ENCODE measurements at places on chromosomes 1 and 21. TPM values are rescaled to one million over a fixed set of nuclear protein-coding genes. Genes with fewer than 3 reads are reported as not detected.

Gene OR2L8
- polyA plus RNA-seq = not detected

Gene KRTAP21-2
- polyA plus RNA-seq = not detected

Gene CASQ1
- polyA plus RNA-seq = 0.20 TPM

Gene NEXN
- 13.3 TPM for polyA plus RNA-seq

Gene ARHGAP30
- 2.5 TPM for polyA plus RNA-seq

Gene NPPA
- polyA plus RNA-seq = 0.50 TPM

DNA sequence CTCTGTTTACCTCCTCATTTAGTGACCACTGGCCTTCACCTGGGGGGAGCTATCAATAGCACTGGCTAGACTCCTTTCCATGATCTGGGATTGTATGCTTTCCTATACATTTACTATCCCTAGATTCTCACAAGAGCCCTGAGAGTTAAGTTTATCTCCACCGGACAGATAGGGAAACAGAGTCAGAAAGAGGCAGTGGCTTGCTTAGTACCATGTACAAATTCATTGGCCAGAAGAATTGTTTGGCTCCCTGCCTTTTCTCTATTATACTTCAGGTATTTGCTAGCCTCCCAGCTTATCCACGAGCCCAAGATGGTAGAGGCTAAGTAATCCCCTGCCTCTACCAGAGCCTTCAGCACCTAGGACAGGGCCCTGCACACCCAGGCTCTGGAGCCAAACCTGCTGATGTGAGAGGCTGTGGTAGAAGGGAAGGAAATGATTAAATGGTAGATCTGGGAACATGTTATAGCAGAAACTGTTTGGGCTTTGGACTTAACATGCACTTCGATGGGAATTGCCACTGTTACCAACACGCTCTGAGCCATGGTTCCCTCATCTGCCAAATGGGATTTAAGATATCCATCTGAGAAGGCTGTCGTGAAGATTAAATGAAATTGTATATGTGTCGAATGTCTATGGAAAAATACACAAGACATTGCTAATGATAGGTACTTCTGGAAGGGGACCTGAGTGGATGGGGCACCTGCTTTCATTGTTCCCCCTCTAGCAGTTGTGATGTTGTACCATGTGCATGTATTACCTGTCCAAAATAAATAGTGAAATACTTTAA is 3.1 kb upstream of the BLACAT1 start:
- DNase-seq = no peak

DNA sequence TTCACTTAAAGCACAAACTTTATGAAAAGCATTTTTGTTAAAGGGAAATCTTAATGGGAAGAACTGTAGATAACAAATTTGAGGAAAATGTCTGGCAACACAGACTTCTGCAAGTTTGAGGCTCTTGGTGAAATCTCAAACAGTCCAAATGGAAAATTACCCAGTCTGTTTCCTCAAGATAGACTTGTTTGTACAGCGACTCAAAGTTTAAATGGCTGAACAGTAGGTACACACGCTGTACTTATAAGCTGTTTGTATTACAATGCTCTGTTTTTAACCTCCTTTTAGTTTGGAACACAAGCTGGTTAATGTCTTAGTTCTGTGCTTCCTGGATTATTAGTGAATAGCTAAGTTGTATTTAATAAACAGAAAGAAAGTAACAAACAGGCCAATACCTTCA is 217.1 kb downstream of the NFIA start:
- no peak for DNase-seq

GRCh38 chr1:54220004-54220811 is 20.2 kb downstream of the MRPL37 start:
- DNase-seq = no peak

GRCh38 chr1:117110774-117111173 is 10.8 kb downstream of the TRIM45 start:
- no peak for DNase-seq

GRCh38 chr1:43774359-43774758 is 67.0 kb downstream of the ST3GAL3 start:
- no peak for DNase-seq

GRCh38 chr1:179794669-179795068 is 51.6 kb downstream of the FAM163A start:
- DNase-seq = no peak

GRCh38 chr1:178651742-178652141 is 73.3 kb upstream of the RALGPS2 start:
- no peak for DNase-seq

- DNase-seq = no peak
Measured at GRCh38 chr1:67898033-67898726, 64.9 kb upstream of the GNG12 start.

GRCh38 chr1:26768755-26769154 is 19.0 kb upstream of the PIGV start:
- DNase-seq = no peak

DNA sequence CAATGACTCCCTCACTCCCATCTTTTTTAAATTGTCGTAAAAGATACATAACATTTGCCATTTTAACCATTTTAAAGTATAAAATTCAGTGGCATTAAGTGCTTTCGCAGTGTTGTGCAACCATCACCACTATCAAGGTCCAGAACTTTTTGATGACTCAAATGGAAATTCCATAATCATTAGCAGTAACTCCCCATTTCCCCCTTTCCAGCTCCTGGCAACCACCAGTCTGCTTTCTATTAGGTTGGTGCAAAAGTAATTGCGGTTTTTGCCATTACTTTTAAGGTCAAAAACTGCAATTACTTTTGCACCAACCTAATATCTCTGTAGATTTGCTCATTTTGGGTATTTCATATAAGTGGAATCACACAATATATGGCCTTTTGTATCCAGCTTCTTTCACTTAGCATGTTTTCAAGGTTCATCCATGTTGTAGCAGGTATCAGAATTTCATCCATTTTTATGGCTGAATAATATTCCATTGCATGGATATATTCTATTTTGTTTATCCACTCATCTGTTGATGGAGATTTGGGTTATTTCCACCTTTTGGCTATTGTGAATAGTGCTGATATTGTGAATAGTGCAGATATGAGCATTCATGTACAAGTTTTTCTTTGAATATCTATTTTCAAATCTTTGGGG is 159.7 kb downstream of the HIVEP3 start:
- no peak for DNase-seq

- peak; percentile 34 for DNase-seq
Measured at GRCh38 chr1:23452011-23452411, 27.5 kb upstream of the TCEA3 start.

- DNase-seq = no peak
Measured at GRCh38 chr1:59670662-59671061, 144.1 kb upstream of the HOOK1 start.

DNA sequence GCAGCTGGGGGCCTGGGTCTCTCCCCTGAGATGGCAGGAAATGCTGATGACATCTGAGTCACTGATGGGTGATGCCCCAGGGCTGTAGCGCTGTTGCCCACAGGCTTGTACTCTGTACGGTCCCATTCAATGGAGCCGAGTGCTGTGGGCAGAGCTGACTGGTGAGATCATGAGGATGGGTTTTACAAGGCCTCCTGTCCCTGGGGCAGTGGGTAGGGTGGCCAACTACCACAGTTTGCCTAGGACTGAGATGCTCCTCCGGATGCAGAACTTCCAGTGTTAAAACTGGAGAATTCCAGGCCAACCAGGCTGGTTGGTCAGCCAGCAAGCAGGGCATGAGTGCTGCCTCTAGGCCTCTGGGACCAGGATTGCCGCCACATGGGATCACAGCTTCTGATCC is 9.2 kb downstream of the PHLDA3 start:
- no peak for DNase-seq

DNA sequence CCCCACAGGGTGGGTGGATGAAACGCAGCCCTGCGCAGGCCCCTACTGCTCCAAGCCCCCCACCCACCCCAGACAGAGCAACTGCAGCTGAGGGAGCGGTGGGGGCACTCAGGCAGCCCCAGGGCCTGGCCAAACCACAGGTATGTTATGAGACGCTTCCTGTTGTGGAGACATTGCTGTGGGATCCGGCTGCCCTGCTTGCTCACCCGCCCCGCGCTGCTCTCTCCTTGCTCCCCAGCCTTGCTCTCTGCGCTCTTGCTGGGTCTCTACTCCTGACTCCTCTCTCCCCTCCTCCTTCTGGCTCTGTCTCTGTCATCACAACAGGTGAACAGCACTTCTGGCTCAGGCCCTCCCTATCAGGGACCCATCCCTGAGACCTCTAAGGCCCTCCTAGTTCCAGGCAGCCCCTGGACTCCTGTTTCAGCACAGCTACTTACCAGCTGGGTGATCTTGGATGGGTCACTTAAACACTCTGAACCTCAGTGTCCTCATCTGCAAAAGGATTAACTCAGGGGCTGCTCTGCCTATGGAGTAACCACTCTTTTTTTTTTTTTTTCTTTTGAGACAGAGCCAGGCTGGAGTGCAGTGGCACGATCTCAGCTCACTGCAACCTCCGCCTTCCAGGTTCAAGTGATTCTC is 15.9 kb downstream of the COL8A2 start:
- no peak for DNase-seq

- no peak for DNase-seq
Measured at GRCh38 chr1:41537251-41537650, 52.8 kb upstream of the EDN2 start.

DNA sequence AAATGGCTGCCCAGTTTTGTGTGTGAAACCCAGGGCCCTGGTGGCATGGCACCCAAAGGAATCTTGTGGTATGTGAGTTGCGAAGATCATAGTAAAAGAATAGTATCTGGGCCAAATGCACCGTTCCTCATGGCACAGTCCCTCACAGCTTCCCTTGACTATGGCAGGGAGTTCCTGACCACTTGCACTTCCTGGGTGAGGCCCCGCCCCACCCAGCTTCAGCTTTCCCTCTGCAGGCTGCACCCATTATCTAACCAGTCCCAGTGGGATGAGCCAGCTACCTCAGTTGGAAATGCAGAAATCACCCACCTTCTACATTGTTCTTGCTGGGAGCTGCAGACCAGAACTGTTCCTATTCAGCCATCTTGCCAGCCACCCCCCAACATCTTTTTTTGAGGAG is 63.0 kb downstream of the SLC5A9 start:
- DNase-seq = no peak

- no peak for DNase-seq
Measured at GRCh38 chr1:91804546-91805023, 81.4 kb downstream of the TGFBR3 start.

DNA sequence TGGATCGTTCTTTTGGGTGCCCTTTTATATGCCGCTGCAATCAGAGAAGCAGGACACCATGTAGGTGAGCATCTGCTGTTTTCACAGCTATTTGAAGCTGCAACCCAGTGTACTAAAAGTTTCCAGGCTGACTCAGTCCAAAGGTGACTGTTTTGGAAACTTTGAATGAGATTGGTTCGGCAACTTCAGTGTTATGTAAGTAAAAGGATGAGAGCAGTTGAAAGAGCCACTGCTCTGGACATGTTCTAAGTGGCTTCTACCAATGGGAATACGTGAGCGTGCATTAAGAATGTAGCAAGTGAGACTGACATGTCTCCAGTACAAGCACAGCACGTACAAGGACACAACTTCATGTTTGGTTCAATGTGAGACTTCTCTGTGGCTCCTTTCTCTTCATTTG is 55.6 kb downstream of the DDR2 start:
- DNase-seq = no peak

DNA sequence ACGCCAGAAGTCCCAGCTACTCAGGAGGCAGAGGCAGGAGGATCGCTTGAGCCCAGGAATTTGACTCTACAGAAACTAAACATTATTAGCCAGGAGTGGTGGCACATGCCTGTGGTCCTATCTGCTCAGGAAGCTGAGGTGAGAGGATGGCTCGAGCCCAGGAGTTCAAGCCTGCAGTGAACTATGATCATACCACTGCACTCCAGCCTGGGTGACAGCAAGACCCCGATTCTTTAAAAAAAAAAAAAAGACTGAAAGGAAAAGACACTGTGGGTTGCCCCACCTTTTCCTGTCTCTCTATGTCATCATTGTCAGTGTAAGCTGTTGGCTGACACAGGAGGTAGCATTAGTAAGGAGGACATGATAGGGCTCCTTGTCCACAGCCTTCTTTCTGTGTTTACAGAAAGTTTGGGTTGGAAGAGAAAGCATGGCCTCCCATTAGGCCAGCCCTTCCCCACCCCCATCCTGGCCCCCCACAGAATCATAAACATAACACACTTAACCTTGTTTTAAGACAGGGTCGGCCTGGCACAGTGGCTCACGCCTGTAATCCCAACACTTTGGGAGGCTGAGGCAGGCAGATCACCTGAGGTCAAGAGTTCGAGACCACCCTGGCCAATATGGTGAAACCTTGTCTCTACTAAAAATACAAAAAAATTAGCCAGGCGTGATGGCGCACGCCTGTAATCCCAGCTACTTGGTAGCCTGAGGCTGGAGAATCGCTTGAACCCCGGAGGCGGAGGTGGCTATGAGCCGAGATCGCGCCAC is 20.6 kb upstream of the RCAN3 start:
- no peak for DNase-seq

All from renal cortex interstitium (tissue), 15 donors.